ENCODE measurements at places on chromosomes 11 and 22.

DNA sequence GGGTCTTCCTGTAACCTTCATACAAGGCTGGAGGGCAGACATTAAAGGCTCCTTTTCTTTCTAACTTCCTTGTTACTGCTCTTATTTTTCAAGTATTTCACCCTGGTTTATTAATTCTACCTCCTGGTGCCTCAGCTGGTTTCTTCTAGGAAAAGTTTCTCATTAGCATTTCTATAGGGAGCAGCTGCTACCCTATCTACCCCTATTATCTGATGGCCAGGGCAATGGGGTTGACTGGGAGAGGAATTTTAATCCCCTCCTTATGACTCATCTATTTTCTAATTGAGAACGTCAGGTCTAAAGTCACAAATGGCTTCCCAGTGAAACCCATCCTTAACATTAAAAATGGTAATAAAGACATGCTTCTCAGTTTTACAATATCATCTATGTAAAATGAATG, 5.0 kb downstream of the MAP6 start:
- DNase-seq, result no peak

DNA sequence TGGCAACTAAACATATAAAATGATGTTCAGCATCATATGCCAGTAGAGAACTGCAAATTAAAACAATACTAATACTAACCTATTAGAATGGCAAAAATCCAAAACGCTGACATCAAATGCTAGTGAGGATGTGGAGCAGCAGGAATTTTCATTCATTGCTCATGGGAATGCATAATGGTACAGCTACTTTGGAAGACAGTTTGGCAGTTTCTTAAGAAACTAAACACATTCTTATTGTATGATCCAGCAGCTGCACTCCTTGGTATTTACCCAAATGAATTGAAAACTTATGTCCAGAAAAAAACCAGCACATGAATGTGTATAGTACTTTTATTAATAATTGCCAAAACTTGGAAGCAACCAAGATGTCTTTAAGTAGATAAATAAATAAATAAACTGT, 258.0 kb downstream of the TENM4 start:
- no peak for DNase-seq

- no peak for DNase-seq
Measured at GRCh38 chr11:2129699-2130366, 9.4 kb downstream of the IGF2 start.

DNA sequence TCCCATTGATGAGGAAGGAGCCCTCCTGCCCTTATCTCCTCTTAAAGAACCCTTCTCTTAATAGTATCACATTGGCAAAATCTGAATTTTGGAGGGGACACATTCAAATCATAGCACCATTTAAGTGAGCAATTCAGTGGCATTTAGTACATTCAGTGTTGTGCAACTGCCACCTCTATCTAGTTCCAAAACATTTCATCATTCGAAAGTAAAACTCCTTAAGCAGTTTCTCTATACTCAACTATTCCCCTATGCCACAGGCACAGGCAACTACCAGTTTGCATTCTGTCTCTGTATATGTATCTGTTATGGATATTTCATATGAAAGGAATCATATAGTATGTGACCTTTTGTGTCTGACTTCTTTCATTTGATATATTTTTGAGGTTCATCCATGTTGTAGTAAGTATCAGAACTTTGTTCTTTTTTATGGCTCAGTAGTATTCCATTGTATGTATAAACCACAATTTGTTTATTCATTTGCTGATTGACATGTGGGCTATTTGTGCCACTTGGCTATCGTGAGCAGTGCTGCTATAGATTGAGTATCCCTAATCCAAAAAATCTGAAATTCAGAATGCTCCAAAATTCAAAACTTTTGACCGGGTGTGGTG, 22.9 kb downstream of the FAR1 start:
- DNase-seq, result no peak

- peak; percentile 72 for DNase-seq
Measured at GRCh38 chr11:33329705-33330329, 72.6 kb downstream of the HIPK3 start.

- peak; percentile 86 for DNase-seq
Measured at GRCh38 chr11:47443028-47443700, 5.8 kb downstream of the RAPSN start.

DNA sequence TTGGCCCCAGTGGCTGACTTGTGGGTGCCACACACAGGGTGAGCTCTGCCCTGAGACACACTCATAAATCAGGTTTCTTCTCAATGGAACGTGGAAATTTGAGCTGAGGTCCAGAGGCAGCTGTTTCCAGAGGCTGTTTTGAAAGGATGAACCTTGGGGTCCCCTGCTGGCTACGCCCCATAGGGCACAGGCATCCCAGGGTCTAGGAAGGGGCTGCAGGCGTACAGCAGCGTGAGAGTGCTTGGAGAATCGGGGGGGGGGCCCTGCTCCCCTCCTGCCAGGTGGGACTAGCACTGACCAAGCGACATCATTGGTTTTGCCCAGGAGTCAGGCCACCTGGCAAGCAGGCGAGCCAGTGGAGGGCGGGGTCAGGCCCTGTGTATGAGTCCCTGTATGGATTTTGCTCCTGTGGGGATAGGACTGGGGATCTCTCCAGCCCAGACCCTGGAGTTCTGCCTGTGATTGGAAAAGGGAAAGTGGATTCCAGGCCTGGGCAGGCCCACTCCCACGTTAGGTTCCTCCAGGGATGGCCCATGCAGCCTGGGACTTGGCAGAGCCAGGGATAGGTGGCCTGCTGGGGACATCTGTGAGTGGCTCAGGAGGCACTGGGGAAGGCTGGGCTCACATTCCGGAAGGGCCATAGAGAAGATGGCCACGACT, 61.0 kb downstream of the FBXO7 start:
- no peak for DNase-seq

DNA sequence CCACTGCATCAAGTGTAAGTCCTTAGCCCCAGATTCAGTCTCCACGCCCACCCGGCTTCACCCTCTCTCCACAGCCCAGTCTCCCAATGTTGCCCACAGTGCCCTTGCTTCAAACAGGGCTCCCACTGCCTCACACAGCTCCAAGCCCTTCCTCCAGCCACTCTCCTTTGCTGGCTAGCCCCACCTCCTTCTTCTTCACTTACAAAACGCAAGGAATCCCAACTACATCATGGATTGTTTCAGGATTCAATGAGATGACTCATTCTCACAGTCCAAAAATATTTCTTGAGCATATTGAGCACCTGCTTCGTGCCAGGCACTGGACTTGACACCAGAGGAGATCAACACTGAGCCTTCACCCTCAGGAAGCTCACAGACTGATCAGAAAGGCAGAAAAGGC, 533.5 kb downstream of the BUD13 start:
- DNase-seq, result no peak

GRCh38 chr22:30687358-30687757, 7.3 kb upstream of the OSBP2 start:
- DNase-seq, result no peak

GRCh38 chr11:86672007-86672621, at the start of gene ME3:
Gene ME3, minus strand, starts transcription at chr11:86672616.
- DNase-seq, result no peak

DNA sequence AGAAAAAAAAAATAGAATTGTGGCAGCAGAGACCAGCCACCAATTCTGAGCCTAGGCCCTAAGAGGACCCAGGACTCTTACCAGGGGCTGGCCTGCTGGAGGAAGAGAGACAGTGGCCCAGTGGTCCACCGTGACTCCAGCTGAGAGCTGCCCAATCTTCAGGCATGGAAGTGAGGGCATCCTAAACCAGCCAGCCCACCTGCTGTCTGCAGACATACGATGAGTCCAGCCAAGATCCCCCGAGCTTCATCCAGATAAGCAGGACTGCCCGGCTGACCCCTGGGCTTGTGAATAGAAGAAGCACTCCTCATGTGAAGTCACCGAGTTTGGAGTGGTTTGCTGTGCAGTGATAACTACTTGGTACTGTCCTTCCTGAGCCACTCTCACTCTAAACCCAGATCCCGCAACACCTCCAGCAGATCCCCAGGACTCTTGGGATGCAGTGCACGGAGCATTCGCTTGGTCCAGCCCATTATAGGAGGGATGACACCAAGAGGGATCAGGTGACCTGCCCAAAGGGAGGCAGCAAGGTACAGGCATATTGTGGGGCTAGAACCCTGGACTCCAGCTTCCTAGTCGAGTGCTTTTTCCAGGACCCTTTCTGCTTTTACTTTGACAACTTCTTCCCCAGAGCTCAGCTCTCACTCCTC, 41.7 kb upstream of the FGF3 start:
- no peak for DNase-seq

- DNase-seq, result peak; percentile 71
Measured at GRCh38 chr11:61949169-61950034, 749 bp upstream of the BEST1 start.

DNA sequence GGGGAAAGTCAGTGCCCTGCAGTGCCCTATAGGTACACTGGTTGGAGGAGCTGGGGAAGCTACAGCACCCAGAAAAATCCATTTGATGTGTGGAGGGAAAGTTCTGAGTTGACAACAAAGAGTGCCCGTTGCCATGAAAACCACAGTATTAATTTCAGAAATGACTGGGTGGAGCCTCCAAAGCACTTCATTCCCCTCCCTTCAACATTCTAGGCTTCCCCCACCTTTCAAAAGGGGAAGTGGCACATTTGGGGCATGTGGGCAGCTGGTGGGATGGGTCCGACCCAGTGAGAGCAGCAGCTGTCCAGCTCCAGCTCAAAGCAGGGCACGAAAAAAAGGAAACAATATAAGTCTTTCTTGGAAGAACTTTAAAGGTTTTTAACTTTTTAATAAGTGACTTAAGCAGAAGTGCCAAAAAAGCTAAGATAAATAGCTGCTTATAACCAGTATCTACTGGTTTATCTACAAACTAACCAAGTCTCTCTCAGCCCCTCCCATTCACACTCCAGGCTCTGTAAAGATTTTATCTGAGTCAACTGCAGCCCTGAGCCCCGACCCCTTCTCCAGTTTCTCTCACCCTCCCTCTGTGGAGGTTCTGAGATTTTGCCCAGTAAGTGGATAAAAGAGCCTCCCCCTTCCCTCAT, 9.0 kb upstream of the AHNAK start:
- peak; percentile 52 for DNase-seq

DNA sequence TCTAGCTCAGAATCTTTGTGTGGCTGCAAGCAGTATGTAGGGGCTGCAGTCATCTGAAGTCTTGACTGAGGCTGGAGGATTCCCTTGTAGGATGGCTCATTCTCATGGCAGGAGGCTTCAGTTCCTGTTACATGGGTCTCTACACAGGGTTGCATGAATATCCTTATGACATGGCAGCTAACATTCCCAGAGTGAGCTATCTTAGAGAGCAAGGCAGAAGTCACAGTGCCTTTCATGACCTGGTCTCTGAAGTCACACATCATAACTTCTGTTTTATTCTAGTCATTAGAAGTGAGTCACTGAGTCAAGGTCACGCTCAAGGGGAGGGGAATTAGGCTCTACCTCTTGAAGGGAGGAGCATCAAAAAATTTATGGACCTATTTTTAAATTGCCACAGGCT, 10.3 kb upstream of the SPON1 start:
- no peak for DNase-seq

GRCh38 chr11:2942872-2943710, 13.9 kb upstream of the PHLDA2 start:
- DNase-seq, result no peak

DNA sequence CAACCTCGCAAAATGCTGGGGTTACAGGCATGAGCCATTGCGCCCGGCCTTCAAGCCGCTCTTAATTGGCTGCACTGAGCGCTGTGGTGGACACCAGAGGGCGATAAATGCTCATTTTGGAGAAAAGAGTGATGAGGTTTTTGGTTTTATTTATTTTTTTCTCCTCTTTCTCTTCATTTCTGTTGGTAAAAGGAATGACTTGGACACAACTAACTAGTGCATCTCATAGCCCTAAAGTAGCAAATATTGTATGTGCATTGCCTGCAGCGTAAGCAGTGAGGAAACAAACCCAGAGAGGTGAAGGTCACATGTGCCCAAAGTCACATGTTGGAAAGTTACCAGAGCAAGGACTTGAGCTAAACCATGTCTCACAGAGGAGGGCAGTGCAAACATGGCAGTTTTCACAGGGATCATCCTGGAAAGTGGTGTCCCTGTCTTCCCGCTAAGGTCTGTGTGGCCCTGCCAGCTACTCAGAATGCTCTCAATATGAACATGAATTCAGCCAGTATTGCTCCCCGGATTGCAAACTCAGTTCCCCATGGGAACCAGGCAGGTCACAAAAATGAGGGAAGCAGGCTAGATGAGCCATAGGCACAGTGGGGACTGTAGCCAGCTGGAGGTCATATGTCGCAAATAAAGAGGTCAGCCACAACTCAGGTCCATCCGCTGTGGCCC, 8.6 kb upstream of the CD82 start:
- peak; percentile 80 for DNase-seq

GRCh38 chr11:729492-730074, 17.7 kb upstream of the TALDO1 start:
- no peak for DNase-seq

- no peak for DNase-seq
Measured at GRCh38 chr22:38706901-38707195, 1.1 kb downstream of the GTPBP1 start.

GRCh38 chr11:32883421-32883820, 9.2 kb upstream of the QSER1 start:
- no peak for DNase-seq

DNA sequence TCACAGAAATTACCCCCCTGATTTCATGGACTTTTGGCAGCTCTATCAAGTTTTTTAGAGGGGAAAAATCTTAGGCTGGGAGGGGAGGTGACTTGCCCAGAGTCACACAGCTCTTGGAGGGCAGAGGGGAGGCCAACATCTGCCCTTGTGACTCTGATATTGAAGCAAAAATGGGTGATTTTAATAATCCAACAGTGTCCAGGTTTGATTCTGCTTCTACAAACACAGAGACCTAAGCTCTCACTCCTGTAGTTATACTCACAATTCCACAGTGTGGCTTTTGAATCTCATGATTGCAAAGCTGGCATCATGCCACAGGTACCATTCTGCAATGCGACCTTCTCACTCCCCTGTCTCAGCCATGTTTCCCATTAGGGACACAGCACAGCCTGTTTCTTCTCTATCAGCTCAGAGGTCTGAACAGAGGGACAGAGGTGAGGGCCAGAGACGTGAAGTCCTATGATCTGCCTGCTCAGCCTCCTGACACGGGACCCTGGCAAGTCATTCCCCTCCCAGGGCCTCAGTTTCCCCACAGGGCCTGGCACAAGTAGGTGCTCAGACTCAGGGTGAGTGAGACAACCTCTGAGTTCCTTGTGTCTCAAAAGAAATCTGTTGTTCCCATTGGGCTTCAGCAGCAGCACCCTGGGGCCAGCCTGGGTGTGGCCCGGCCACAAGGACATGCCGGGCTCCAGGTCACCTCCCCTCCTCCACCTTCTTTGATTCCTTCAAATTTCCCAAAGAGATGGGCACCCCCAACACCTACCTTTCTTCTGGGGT, 766 bp downstream of the APOL2 start:
- peak; percentile 4 for DNase-seq

DNA sequence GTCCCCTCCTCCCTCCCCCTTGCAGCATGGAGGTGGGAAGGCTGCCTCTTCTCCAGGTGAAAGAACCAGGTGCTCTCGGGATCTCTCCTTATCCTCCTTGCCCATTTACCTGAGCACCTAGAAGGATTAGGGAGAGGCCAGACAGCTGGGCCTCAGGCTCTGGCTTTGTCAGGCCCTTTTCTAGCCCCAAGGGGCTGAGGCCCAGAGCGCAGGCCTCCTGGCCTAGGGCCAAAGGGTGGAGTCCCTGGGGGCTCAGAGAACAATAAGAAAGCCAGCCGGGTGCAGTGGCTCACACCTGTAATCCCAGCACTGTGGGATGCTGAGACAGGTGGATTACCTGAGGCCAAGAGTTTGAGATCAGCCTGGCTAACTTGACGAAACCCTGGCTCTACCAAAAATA, 5.4 kb upstream of the TTLL1 start:
- DNase-seq, result peak; percentile 65
